Thoracic aorta (tissue), 2 donors: ENCODE measurements at places on chromosomes 16 and 17.

GRCh38 chr17:79862238-79862637 is 23.0 kb upstream of the CBX4 start:
- no peak for DNase-seq

GRCh38 chr17:65914784-65915342 is 277.1 kb downstream of the CEP112 start:
- DNase-seq: no peak

DNA sequence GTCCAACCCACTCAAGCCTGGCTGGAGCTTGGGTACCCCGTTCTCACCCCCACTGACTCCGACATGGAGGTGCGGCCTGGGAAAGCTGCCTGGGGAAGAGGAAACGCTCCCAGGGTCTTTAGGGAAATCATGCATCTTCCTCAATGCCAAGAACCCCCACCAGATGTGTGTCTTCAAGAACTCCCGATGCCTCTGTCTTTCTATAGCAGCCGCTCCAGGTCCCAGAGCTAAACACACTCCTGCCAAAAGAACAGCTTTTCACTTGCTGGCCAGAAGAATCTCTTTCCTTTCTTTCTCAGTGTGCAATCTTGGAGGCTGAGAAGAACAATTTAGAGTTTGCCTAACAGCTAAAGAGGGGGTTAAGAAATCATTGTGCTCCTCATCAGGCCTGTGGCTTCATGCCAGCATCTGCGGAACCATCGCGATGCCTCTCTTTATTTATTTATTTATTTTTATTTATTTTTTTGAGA is 41.1 kb upstream of the MTSS2 start:
- DNase-seq: no peak

GRCh38 chr16:72926177-72927070 is 121.5 kb downstream of the ZFHX3 start:
- no peak for DNase-seq

GRCh38 chr16:86865851-86866662 is 287.7 kb downstream of the FOXL1 start:
- no peak for DNase-seq

DNA sequence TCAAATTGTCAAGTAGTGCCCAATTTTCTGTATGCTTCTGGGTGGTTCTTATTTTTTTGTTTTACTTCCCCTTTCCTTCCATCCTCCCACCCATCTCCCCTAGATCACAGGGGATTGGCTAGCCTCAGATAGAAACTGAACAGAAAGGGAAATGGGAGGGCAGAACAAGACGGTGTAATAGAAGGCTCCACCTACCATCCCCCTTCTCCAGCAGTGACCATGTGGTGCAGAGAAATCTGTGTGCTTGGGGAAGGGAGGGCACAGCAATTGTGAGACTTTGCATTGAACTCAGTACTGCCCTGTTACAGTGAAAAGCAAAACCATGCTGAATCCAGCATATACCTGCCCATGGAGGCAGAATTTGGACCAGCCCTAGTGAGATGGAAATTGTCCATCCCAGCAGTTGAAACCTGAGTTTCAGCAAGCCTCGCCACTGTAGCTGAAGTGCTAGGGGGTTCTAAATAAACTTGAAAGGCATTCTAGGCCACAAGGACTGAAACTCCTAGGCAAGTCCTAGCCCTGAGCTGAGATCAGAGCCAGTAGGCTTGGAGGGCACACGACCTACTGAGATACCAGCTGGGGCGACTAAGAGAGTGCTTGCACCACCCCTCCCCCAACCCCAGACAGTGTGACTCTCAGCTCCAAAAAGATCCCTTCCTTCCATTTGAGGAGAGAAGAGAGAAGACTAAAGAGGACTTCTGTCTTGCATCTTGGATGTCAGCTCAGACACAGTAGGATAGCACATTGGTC is 5.2 kb downstream of the SLFN11 start:
- DNase-seq: no peak

DNA sequence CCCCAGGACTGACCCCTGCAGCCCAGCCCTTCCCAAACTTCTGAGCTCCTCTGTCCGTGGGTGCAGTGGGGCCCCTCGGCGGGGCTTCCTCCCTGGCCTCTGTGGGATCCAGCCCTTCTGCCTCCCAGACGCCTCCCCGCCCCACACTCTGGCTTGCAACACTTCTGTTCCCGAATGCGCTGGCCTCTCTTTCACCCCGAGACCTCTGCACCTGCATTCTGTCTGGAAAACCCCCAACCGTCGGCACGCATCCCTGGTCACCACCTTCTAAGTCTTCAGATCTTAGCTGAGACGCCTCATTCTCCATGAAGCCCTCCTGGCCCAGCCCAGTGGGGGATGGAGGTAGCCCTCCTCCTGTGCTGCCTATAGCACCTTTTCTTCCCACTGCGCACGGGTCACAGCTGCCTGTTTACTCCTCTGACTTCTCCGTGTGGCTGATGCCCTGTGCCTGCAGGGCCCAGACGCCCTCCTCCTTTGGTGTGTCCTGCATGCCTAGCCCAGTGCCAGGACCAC is 26.4 kb downstream of the TMEM235 start:
- DNase-seq: no peak

GRCh38 chr17:39774047-39774446 is 36.3 kb downstream of the GRB7 start:
- DNase-seq: no peak

DNA sequence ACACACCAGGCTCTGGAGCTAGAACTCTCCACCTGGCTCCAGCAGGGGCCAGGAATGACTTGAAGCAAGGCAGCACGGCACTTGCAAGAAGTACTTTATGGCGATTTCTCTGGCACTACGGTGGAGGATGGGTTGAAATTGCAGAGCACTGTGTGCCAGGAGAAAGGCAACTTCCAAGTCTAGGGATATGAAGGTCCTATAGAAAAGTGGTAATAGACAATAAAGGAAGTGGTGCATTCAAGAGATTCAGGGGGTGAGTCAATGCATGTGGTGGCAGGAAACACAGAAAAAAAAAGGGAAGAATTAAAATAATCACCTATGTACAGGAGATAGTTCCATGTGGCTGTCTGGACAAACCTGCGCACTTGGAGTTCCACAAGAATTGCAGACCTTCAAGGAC is 240.3 kb upstream of the DYNLRB2 start:
- no peak for DNase-seq

DNA sequence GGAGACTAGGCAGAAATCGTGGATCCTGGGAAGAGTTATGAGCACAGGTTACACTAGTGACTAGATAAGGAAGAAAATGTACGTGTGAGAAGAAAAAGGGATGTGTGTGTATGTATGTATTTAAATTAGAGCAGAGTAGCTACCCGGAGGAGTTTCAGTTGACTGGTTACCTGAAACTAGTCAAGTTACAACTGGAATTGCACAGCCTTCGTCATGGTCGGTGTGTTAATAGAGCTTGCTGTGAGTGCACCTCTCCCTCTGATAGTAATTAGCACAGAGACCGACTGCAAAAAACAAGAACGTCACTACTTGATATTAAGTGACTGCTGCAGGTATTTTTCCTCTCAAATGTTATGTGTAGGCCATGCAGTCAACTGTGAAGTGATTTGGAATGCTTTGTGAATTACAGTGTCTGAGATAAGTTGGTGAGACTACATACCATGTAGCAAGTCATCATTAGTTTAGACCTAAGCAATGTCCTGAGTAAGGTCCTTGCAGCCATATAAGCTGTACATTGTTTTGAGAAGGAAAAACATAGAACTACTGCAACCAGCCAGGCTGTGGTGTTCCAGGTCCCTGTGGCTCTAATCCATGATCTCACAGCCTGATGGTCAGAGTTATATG is 95.7 kb downstream of the WNT3 start:
- no peak for DNase-seq

DNA sequence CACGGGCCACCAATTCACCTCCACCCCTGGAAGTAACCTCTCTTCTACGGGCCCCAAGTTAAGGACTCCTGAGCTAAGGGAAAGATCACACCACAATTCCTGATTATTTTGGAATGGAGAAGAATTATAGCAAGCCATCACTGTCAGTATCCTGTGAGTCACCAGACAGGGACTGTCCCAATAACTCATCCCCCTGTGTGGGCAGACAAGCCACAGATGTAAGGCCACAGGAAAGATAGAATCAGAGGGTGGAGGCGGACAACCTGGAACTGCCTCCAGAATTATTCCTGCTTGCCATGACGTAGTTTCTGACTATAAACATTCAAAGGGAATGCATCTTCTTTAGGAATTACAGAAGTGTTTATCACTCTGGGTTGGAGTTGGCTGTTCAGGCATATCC is 5.8 kb upstream of the MYO1D start:
- DNase-seq: no peak

GRCh38 chr16:30997725-30998711 is 12.4 kb downstream of the STX1B start:
- no peak for DNase-seq

DNA sequence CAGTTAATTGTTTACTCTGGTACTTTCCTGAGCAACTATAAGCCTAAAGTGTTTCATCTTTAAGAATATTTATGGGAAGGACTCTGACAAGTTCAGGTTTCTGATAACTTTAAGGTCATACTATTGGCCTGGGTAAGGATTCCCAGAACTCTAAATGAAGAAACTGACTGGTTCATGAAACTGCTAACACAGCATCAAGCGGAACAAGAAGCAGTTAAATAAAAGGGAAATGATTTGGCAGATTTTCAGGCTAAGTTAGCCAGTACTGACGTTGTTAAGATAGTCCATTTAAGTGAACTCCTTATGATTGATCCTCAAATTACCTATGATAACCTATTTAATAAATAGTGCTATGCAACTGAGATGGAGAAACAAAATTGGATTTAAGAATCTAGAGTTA is 101.6 kb upstream of the CES5A start:
- no peak for DNase-seq

DNA sequence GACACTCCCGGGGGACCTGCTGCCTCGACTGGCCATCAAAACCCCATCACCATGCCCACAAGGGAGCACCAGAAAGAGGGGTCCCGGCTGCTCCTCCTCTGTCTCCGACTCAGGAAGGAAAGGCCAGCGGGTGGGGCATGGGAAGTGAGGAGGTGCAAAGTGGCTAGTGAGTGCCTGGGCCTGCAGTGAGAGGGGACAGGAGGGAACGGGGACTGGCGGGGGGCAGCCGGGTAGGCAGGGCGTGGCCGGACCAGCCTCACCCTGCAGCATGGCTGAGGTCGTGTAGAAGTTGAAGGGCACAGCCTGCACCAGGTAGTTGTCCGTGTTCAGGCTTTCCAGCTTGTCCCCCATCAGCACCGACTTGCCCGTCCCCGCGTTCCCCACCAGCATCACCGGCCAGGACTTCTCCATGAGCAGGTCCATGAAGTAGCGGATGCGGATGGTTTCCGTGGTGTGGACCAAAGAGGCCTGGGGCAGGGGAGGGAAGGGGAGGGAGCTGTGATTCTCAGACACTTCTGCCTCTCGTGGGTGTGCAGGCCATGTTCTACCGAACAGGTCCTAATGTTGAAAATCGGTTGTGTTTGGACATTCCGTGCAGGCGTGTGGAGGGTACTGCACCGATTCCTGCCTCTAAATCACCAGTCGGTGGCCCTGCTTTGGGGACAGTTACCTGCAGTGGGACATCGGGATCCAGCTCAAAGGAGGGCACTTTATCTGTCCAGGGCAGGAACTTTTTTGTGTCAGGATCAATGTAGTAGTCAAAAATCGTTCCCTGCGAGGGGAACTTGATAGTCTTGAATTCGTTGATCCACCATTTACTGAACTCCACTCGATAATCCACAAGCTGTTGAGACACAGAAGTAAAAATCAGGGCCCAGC is 91.7 kb downstream of the DNAH17 start:
- no peak for DNase-seq

DNA sequence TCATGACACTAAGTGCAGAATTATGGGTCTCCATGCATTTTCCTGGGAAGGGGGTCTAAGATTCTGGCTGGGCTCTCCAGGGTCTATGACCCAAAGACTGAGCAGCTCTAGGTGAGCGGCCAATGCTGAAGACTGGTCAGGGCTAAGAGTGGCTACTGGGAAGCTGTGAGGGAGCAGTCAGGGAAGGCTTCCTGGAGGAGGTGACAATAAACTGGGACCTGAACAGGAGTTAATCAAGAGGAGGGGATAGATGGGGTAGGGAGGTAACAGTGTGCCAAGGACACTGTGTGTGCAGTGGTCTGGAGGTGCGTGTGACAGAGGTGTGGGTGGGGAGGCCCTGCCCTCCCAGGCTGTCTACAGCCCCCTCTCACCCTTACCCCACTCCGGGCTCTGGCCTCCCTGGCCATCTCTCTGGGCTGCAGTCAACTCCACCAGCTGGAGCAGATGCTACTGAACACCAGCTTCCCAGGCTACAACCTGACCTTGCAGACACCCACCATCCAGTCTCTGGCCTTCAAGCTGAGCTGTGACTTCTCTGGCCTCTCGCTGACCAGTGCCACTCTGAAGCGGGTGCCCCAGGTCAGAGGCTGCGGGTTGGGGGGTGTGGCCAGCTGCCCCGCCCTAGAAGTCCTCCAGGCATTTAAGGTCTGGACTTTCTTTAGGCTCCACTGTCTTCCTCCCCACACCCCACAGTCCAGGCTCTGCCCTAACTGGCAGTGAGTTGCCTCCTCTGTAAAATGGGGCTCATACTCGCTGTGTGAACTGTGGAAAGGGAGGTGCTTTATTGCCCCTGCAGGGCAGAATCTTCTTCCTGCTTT is 20.4 kb downstream of the ADGRG5 start:
- DNase-seq: no peak

DNA sequence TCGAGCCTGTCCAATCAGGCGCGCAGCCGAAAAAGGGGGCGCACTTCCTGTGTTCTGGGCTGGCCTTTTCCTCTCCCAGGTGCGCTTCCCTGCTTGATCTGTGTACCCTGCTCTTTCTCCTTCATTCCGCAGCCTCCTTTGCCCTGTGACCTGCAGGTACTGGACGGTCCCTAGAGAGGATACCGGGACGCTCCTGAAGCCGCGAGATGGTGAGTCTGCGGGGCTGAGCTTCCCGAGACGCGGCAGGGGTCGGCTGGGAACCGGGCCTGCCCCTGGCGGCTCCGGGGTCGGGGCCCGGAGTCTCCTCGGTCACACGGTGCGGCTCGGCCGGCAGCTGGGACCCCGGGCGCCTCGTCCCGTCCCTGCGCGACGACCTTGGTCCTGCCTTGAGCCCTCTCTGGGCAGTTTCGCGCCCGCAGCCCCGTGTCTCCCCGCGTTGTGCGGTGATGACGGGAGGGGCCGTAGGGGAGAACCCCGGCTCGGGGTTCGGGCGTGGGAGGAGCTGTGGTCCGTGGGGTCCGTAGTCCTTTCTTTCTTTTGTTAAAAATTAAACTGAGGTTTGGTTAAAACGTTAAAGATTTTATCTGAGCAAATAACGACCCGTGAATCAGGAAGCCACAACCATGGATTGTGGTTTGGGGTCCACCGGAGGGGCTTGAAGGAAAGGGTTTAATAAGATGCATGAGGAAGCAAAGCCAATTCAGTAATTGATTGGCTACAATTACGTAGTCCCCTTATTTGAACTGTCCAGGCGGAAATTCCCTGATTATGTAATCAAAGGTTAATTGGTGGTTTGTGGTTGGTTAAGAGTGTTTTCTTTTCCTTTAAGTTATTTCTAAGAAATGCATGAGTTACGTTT is 172.8 kb upstream of the ZNF267 start:
- no peak for DNase-seq
